Endothelial cell (in vitro differentiated cells): ENCODE measurements at places on chromosomes 12 and 14. TPM values are rescaled to one million over a fixed set of nuclear protein-coding genes. Genes with fewer than 3 reads are reported as not detected.

DNA sequence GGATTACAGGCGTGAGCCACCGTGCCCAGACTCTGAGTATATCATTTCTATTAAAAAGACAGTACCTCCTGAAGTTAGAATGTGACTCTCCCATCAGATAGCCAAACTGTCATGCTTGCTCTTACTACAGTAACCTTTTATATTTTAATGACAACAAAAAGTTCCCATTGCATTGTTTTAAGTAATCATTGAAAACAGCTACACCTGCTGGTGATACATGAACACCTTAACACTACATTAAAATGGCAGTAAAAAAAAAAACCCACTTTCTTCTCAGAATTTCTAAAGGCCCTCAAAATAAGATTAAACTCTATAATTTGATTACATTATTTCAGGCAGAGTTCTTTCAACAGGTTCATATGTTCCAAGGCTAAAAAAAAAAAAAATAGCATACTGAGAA, 76.7 kb downstream of the SH2B3 start:
- DNase-seq, result no peak

- no peak for DNase-seq
Measured at GRCh38 chr14:104286496-104286895, 148.1 kb downstream of the KIF26A start.

- DNase-seq, result no peak
Measured at GRCh38 chr12:5248230-5248629, 183.7 kb upstream of the NTF3 start.

GRCh38 chr14:81400852-81401251, 728 bp upstream of the STON2 start:
- DNase-seq, result no peak

GRCh38 chr14:20415782-20416206, 2.5 kb upstream of the TEP1 start:
- peak; percentile 50 for DNase-seq

DNA sequence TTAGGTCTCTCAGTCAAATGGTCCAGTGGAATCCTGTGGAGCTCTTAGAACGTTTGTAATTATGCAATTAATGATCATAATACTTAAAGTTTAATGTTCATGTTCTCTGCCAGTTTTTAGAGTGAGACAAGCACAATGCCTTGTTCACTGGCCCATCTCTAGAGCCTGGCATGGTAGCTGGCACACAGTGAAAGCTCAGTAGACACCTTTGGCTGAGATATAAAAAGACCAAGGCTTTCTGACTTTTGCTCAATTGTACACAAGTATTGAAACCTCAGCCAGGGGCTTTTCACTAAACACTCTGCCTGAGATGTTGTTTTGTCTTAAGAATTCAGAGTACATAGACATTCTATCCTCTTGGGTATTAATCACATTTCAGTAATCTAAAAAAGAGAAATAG, 241.8 kb upstream of the ATP2B1 start:
- DNase-seq, result no peak

DNA sequence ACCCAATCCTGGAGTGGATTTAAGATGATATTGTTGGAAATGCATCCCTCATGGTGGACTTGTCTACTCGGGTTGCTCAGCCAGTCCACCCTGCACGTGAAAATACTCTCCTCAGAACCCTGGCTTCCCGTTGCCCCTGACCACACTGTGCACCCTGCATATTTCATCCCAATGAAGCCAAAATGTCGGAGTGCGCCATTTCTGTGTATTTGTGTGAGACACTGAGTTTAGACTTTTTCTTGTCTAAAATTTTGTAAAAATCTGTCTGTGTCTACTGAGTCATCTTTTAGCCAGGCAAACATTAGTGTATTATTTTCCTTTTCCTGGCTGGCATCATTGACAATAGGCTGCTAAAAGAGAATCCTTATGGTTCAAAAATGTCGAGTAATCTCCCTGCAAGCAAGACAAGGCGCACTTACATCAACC, 485 bp upstream of the PNMA1 start:
- no peak for DNase-seq

- DNase-seq, result no peak
Measured at GRCh38 chr12:76260390-76260748, 87.8 kb downstream of the BBS10 start.

- no peak for DNase-seq
Measured at GRCh38 chr14:63788011-63788933, 60.4 kb upstream of the SGPP1 start.

DNA sequence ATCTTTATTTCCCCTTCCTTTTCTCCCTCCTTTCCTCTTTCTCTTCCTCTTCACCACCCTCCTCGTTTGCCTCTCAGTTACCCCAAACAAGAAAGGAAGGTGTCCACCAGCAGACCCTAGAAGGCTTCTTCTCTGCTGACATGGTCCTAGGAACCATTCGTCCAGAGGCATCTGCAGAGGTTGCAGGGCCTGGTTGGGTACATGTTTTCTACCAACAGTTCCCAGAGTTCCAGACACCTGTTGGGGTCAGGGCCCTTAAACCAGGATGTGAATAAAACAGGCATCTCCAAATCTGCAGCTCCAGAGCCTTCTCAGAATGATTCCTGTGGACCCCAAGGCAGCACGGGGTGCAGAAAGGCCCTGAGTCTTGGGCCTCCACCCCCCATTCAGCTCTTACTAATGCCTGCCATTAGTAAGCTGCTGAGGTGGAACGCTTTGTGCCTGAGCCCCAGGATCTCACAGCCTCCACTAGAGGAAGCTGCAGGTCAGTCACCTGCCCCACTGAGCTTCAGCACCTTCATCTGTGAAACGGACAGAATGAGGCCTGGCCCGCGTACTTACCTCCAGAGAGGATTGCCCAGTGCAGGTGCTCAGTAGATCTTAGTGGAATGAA, 130.4 kb downstream of the DICER1 start:
- DNase-seq, result no peak

GRCh38 chr14:86196471-86196870, 666.5 kb downstream of the FLRT2 start:
- no peak for DNase-seq

GRCh38 chr12:56541631-56542030, 20.0 kb downstream of the RBMS2 start:
- no peak for DNase-seq

SP7 gene
- 3.6 TPM for total RNA-seq

OR6C2 gene
- not detected for total RNA-seq

C12orf50 gene
- not detected for total RNA-seq

RNFT2 gene
- 20.0 TPM for total RNA-seq

PMCH gene
- total RNA-seq, result not detected

KCNJ8 gene
- 0.23 TPM for total RNA-seq

HOXC13 gene
- total RNA-seq, result 0.38 TPM

BHLHE41 gene
- total RNA-seq, result 4.0 TPM
